Esophagus mucosa (tissue), 1 donor: ENCODE measurements at places on chromosomes 11 and 22.

GRCh38 chr11:662689-663274 is 25.7 kb downstream of the DRD4 start:
- ATAC-seq: peak; percentile 65

- no peak for ATAC-seq
Observed at GRCh38 chr11:34184505-34185015, 79.1 kb downstream of the NAT10 start.

- no peak for ATAC-seq
Observed at GRCh38 chr11:123504401-123504800, 74.3 kb downstream of the GRAMD1B start.

DNA sequence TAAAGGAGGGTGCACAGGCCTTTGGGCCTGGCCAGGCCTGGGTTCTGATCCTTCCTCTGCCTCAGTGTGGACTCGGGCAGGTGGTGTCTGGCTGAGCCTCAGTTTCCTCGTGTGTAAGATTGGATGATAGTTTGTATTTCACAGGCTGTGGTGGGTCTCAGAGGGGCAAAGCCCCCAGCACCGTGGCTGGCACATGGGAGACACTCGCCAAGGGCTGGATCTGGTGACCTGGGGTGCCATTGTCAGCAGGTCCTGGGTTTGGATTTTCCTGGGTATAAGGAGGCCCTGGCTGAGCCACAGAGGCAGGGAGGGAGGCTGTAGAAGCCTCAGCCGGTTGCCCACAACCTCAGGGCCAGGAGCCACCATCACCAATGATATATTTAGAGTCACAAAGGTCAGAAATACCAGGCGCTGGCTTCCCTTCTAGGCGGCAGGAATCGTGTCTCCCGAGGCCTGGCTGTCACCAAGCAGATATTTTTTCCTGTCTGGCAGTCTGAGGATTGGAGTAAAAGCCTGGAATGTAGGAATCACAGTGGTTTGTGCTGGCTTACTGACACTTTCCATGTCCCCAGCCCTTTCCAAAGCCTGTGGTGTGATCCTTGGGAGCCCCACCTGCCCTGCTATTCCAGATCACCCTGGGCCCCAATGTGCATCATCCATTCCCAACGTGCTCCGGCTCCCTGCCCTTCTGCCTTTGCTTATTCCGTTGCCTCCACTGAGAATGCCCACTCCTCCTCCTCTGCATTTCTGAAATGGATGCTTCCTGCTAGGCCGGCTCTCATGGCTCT is 15.6 kb downstream of the KCNC1 start:
- no peak for ATAC-seq

GRCh38 chr11:6755303-6755952 is 16.3 kb downstream of the OR2AG2 start:
- ATAC-seq: no peak

DNA sequence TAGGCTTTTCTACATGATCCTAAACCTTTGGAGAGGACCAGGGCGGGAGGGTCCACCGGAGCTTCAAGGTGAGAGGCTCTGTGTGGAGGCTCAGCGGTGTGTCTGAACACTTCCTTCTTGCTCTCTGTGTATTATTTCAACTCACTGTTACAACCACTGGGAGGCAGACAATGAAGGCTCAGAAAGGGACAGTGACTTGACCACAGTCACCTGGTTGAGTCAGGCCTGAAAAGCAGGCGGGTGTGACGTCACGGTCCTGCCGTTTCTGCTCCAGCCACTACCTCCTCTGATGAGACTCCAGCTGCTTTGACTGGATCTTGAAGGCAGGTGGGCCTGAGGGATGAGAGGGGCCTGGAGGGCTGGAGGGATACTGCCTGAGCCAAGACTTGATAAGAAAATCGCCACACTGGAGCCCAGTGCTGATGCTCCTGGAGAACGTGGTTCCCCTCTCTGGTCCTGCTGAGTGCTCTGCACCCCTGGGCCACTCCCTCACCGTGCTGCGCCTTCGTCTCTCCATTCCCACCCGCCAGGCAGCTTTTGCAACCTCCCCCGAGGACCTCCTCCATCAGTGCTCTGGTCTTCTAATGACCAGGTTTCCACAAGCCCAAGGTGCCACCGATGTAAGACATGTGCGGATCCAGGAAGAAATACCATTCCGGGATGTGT is 27.9 kb downstream of the KCNC1 start:
- ATAC-seq: peak; percentile 63

GRCh38 chr11:7593481-7593880 is 79.7 kb downstream of the PPFIBP2 start:
- no peak for ATAC-seq

DNA sequence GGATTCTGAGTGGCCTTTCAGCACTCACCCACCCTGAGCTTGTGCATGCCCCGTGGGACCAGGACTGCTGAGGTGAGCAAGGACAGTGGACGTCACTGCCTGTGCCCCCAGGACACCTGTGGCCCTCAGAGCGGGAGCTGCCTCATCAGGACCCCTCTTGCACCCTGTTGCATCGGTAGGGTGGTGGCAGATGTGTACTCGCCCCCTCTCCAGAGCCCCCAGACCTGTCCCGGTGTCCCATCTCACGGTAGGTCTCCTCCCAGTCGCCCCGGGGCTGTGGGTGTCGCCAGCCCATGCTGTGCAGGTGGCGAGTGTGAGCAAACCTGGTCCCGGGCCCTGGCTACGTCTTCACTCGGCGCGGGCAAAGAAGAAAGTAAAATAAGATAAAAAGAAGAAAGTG is 374.2 kb downstream of the TBC1D22A start:
- ATAC-seq: no peak

DNA sequence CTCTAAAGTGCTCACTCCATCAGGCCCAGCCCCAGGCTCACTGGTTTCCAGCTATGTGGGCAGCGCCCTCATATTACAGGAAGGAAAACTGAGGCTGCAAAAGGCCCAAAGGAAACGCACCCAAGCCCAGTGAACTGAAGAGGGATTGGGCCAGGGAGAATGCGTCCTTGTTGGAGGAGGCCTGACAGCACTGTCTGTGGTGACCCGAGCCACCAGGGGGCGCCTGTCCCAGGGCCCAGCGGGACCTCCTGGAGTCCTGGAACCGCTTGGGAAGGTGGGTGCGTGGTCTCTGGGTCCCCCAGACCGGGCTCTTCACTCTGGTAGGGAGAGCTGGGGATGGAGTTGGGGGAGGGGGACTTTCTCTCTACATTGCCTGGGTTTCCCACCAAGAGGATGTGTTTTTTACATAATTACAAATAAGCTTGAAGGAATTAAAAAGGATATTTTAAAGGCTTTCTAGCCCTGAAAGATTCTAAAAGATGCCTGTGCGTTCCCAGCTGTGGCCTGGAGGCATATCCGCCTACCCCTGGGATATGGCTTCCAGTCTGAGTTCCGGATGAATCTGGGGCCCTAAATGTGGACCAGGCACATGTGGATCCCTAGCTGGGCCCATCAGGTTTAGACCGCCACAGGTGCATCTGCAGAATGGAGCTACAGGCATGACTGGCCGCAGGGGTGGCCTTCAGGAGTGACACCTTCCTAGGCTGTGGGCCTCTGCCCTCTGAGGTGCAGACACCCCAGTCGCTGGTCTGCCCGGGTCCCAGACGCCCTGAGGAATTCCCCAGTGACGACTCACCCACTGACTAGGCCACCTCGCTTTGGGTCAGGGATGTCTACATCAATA is 4.2 kb downstream of the SPI1 start:
- peak; percentile 73 for ATAC-seq
